ENCODE measurements at places on chromosomes 5 and 9.

- DNase-seq, result peak; percentile 94
These were observed 9.7 kb upstream of the SLC25A51 start for GRCh38 chr9:37913480-37914153.

DNA sequence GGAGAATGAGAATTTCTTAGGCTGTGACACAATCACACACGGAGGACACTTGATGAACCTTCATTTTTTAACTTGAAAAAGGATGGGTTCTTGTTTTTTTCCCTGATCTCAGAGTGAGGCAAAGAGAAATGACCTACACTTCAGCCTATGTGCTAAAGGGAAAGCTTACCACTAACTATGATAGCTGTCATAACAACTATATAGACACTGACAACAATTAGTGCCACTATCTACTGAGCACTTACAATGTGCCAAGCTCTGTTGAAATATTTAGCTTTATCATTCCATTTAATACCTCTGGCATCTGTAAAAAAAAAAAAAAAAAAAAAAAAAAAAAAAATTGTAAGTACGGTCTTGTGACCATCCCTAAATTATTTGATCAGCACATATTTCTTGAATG, 135.9 kb upstream of the WWC1 start:
- DNase-seq, result no peak

DNA sequence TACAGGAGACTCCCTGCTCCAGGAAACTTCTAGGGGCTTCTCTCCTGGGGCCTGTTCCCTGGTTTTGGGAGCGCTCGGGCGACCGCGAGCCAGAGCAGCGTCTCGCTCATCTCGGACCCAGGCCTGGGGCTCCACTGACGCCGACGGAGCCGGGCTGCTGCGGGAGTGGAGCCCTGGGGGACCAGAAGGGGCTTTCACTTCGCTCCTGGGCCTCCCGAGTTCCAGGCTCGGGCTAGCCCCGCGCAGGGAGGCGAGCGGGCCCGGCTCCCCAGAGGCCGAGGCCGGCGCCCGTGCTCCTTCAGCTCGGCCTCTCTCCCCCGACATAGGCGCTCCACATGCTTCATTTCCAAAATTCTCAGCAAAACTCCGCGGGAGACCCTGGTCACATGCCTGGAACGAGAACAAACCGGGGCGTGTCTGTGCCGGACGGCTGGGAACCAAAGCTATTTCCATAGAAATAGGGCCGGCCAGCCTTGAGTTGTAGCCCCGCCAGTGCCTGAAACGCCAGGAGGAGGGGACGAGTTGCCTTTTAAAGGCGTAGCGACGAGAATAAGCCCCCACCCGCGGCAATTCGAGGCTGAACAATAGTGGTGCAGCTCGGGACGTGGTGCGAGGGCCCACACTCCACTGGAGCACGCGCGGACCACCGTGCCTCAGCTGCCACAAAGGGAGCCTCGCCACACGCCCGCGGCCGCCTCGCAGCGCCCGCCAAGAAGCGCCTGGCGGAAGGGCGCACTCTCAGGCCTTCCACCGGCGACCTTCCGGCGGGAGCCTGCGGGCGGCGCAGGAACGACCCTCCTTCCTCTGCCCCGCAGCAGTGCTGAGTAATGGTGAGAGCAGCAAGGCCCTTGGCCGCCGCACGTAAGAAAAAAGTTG, 1.1 kb upstream of the G3BP1 start:
- peak; percentile 58 for DNase-seq

GRCh38 chr9:98873951-98874371, 66.5 kb downstream of the GALNT12 start:
- DNase-seq, result peak; percentile 37

- no peak for DNase-seq
These were observed 253.1 kb downstream of the NPR3 start for GRCh38 chr5:32964261-32964660.

DNA sequence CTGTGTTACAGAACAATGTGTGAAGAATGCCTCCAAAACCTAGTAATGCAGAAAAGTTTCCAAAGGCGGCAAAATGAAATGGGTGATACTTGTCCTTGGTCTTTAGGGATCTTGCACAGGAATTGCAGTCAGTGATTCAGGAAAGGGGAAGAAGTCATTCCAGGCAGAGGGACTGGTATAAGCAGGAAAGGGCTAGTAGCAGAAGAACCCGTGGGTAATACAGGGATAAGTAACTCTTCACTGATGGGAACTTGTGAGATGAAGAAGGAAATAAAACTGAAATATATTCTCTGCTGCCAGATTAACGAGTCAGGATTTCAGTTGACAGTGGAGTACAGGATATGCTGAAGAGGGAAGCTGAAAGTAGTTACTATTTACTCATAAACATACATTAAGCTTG, 1.2 kb downstream of the SRFBP1 start:
- no peak for DNase-seq

DNA sequence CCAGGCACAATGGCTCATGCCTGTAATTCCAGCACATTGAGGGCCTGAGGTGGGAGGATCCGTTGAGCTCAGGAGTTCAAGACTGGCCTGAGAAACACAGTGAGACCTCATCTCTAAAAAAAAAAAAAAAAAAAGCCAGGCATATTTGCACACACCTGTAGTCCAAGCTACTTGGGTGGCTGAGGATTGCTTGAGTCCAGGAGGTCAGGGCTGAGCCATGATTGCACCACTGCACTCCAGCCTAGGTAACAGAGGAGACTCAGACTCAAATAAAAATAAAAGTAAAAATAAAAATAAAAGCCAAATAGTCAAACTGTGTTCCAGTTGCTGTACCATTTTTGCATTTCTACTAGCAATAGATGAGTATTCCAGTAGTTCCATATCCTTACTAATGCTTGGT, 616.0 kb downstream of the KIF4B start:
- no peak for DNase-seq

DNA sequence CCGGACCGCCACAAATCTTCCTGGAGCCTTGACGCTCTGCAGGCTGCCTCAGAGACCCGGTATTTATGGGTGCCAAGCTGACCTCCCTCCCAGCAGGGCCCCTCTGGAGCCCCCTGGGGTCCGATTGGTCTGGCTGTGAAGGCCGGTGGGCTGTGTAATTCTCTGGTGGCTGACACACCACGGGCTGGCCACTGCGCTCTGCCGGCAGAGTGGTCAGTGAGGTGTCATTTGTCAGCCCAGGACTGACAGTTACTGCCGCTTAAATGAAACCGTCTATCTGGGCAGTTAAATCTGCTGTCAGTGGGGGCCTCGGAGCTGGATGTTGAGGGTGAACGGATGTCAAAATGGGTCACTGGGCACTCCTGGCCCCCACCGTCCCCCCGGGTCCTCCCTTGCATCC, 10.7 kb downstream of the NR5A1 start:
- DNase-seq, result no peak

- DNase-seq, result no peak
These were observed 418.6 kb upstream of the RIOK2 start for GRCh38 chr5:97601651-97602050.

DNA sequence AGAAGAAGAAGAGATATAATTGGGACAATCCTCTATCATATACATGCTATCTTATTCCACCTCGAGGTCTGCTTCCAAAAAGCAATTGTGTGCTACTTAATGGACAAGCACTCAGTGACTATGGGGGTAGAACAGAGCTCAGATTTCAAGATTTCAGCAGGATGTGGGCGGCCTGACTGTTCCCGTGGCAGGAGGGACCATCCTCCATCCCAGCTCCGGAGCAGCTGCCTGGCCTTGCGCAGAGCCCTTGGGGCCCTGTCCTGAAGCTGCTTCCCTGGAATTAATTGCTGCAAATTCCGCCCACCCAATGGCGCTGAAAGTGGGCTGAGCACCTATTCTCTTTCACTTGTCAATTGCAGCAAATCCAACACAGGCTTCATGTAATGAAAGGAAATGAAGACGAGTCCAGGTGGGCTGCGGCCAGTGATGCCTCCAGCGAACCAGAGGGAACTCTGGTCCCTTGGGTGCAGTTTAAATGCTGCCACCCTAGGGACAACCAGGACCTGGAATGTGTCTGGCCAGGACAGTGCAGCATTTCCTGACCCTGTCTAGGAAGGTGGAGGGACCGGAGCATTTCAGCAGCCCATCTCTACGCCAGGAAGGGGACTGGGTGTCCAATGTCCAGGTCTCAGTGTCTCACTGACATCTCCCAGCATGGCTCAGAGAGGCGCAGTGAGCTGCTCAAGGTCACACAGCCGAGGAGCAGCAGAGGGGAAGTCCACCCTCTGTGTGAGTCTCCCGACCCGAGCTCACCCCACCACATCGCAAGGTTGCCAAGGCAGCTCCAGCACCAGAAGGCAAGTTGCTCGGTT, 50.5 kb upstream of the FCN1 start:
- DNase-seq, result no peak
